ENCODE measurements at places on chromosomes 1 and 21. TPM values are rescaled to one million over a fixed set of nuclear protein-coding genes. Genes with fewer than 3 reads are reported as not detected.

RNF186 gene
- polyA plus RNA-seq = 0.38 TPM

DNA sequence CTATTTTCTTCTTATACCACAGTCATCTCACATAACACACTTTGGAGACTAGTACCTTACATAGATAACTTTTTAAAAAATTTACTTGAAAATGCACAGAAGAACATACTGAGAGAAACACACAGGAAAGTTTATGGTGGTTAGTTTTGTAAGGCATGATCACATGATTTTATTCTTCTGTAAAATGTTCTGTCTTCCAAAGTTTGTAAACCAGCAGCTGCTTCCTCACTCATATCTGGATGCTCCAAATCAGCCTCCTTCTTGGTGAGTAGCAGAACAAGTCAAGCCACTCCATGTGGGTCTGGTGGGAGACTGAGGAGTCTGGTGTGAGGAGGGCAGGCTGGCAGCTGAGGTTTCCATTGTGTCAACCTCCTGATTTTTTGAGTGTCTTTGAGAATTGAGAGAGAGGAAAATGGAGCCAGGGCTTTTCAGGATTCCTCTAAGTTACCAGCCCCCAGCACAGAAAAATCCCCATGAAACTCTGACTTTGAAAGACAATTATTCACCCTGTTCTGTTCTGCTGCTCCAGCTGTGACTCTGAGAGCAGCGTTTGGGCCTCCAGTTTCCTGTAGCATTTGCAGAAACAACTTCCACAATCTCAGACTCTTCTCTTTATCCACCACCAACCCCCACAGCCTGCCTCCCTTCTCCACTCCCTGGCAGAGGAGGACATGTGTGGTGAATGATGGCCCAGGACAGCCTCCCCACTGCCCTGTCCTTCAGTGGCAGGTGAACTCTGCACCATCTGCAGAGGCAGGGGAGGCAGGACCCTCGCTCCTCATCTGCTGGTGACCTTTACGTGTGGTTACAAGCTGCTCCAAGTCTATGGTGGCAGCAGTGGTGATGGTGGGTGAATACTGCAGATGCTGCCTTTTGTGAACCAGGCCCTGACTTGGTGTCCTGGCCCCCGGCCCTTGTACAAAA, 82.3 kb downstream of the FCRL5 start:
- no peak overlapping the region for H3K4me3 ChIP-seq
- H3K27me3 ChIP-seq = peaks cover 3% of the 10 kb centered on the region
- no peaks in the 10 kb centered on the region for H3K36me3 ChIP-seq

IL10 gene
- polyA plus RNA-seq = 0.63 TPM

CYP4B1 gene
- polyA plus RNA-seq = 0.18 TPM

SPRR1A gene
- polyA plus RNA-seq = not detected

GRCh38 chr1:152622803-152623202, at the start of gene LCE3A:
Gene LCE3A, minus strand, starts transcription at chr1:152623103. Its CDS starts 0 bp downstream, at chr1:152623103.
- H3K27me3 ChIP-seq = no peaks in the 10 kb centered on the region
- no peaks in the 10 kb centered on the region for H3K36me3 ChIP-seq
- no peak for DNase-seq
- H3K4me3 ChIP-seq = no peak within 1 kb of the TSS

FCAMR gene
- polyA plus RNA-seq = 0.23 TPM

DNA sequence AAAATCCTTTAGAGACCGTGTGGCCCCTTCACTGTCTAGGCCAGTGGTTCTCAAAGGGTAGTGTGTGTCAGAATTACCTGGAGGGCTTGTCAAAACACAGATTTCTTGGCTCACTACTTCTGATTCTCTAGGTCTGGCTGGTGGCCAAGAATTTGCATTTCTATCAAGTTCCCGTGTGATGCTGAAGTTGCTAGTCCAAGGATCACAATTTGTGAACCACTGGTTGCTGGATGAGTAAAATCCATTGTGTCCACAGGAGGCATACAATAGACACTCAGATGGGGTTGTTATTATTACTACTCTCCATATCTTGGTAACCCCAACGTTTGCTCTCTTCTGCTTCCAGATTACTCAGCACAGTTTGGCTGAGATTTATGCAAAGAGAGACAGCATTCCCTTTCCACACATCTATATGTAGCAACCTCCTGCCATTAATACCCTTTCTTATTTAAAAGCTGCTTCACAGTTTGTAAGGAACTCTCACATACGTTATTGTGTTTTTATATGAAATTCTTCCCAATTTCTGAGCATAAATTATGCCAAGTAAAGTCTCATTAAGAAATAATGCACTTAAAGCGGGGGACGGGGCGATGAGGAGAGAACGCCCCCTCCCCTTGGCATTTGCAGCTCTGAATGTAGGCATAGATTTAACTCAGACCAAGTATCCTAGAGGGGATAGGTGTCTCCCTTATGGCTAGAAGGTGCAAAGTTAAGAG, 720 bp upstream of the TMCC2 start:
- no peak overlapping the region for H3K27ac ChIP-seq
- no peaks in the 10 kb centered on the region for H3K36me3 ChIP-seq
- peak overlapping the region; percentile 66 for H3K4me3 ChIP-seq
- no peaks in the 10 kb centered on the region for H3K4me1 ChIP-seq
- H3K27me3 ChIP-seq = no peaks in the 10 kb centered on the region

PPM1J gene
- polyA plus RNA-seq = not detected

GRCh38 chr1:208217781-208218180, 26.4 kb downstream of the PLXNA2 start:
- H3K27ac ChIP-seq = no peak overlapping the region
- H3K27me3 ChIP-seq = no peaks in the 10 kb centered on the region
- no peaks in the 10 kb centered on the region for H3K4me1 ChIP-seq
- no peak for DNase-seq
- no peak overlapping the region for H3K4me3 ChIP-seq

GRCh38 chr1:4602462-4603294, 51.7 kb upstream of the AJAP1 start:
- H3K27ac ChIP-seq = no peak overlapping the region
- H3K36me3 ChIP-seq = no peaks in the 10 kb centered on the region
- no peaks in the 10 kb centered on the region for H3K4me1 ChIP-seq
- no peak overlapping the region for H3K4me3 ChIP-seq
- no peaks in the 10 kb centered on the region for H3K27me3 ChIP-seq
- DNase-seq = no peak

CA6 gene
- not detected for polyA plus RNA-seq

RHOU gene
- 11.8 TPM for polyA plus RNA-seq

- H3K36me3 ChIP-seq = no peaks in the 10 kb centered on the region
- H3K4me1 ChIP-seq = peaks cover 49% of the 10 kb centered on the region
- DNase-seq = no peak
- H3K4me3 ChIP-seq = no peak overlapping the region
- H3K27me3 ChIP-seq = no peaks in the 10 kb centered on the region
- H3K27ac ChIP-seq = no peak overlapping the region
Observed at GRCh38 chr1:54808443-54809207, 7.5 kb upstream of the TTC22 start.

- H3K4me3 ChIP-seq = peak overlapping the region; percentile 84
- peaks cover 29% of the 10 kb centered on the region for H3K4me1 ChIP-seq
- peak overlapping the region; percentile 97 for H3K27ac ChIP-seq
- no peak for DNase-seq
Observed at GRCh38 chr1:32816676-32817158, 441 bp downstream of the YARS1 start.

- no peak overlapping the region for H3K4me3 ChIP-seq
- no peaks in the 10 kb centered on the region for H3K36me3 ChIP-seq
- H3K4me1 ChIP-seq = no peaks in the 10 kb centered on the region
- no peaks in the 10 kb centered on the region for H3K27me3 ChIP-seq
- H3K27ac ChIP-seq = no peak overlapping the region
Observed at GRCh38 chr21:23578027-23578426, 2029.3 kb downstream of the MRPL39 start.

SAMD11 gene
- 0.51 TPM for polyA plus RNA-seq

- peaks cover 5% of the 10 kb centered on the region for H3K4me1 ChIP-seq
- no peaks in the 10 kb centered on the region for H3K27me3 ChIP-seq
- no peak overlapping the region for H3K27ac ChIP-seq
- no peak overlapping the region for H3K4me3 ChIP-seq
- H3K36me3 ChIP-seq = no peaks in the 10 kb centered on the region
- DNase-seq = no peak
Observed at GRCh38 chr1:229579059-229579673, 20.7 kb upstream of the ABCB10 start.

GRCh38 chr1:241828463-241829021, 19.5 kb upstream of the EXO1 start:
- no peak for DNase-seq
- no peak overlapping the region for H3K4me3 ChIP-seq
- no peak overlapping the region for H3K27ac ChIP-seq
- H3K4me1 ChIP-seq = peaks cover 1% of the 10 kb centered on the region

NIPAL3 gene
- polyA plus RNA-seq = 3.0 TPM

- H3K36me3 ChIP-seq = no peaks in the 10 kb centered on the region
- no peak for DNase-seq
- H3K27me3 ChIP-seq = no peaks in the 10 kb centered on the region
Observed at GRCh38 chr21:42311160-42311559, 4.0 kb downstream of the TFF3 start.

CPT2 gene
- polyA plus RNA-seq = 66.8 TPM

DNA sequence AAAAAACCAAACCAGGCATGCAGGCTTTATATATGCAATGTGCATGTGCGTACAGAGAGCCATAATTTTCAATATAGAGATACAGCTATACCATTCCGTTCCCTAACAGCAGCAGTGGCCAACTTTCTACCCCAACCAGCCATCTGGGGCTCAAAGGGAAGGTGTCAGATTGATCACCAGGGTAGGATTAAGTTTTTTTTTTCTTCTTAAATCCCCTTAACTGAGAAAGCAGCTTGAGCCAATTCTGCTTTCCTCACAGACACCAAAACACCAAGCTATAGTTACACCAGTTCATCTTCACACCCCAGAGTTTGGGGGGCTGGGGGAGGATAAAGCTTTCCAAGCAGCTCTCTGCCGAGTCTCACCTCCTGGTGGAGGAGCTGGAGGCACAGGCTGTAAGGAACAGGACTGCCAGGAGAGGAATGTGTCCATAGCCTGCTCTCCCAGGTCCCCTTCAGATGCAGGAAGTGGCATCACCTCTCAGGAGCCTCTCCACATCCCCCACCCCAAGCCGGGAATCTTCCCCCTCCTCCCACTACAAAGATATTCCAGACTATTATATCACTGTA, 87.9 kb downstream of the SSBP3 start:
- H3K36me3 ChIP-seq = no peaks in the 10 kb centered on the region
- no peak overlapping the region for H3K4me3 ChIP-seq
- no peaks in the 10 kb centered on the region for H3K27me3 ChIP-seq
- peaks cover 10% of the 10 kb centered on the region for H3K4me1 ChIP-seq
- no peak for DNase-seq

WDR64 gene
- 0.02 TPM for polyA plus RNA-seq

Data from liver (tissue), 10 donors.